ENCODE measurements at places on chromosomes 6 and 20. TPM values are rescaled to one million over a fixed set of nuclear protein-coding genes. Genes with fewer than 3 reads are reported as not detected.

DNA sequence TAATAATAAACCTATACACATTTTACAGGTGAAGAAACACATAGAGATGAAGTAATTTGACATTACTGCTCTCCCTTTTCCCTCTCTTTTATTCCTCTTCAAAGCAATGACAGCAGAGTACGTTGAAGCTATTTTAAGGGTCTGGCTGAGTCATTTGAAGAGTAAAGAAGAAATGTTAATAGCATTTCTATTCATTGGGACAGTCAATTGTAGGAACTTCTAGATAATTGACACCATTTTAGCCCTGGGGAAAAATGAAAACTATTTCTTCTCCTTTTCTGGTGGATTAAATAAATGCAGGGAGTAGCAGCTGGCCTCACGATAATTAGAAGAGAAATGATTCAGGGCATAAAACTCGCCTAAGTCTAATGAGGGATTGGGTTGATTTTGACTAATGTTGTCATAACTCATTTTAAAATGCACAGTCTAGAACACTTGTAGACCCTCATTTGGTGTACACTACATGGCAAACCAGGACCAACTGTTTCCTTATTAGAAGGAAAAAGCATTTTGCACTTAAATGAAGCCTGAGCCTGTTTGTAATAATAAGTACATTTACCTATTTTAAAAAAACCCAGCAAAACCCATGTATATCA lies 48.1 kb downstream of the RIPOR2 start:
- DNase-seq: no peak

DNA sequence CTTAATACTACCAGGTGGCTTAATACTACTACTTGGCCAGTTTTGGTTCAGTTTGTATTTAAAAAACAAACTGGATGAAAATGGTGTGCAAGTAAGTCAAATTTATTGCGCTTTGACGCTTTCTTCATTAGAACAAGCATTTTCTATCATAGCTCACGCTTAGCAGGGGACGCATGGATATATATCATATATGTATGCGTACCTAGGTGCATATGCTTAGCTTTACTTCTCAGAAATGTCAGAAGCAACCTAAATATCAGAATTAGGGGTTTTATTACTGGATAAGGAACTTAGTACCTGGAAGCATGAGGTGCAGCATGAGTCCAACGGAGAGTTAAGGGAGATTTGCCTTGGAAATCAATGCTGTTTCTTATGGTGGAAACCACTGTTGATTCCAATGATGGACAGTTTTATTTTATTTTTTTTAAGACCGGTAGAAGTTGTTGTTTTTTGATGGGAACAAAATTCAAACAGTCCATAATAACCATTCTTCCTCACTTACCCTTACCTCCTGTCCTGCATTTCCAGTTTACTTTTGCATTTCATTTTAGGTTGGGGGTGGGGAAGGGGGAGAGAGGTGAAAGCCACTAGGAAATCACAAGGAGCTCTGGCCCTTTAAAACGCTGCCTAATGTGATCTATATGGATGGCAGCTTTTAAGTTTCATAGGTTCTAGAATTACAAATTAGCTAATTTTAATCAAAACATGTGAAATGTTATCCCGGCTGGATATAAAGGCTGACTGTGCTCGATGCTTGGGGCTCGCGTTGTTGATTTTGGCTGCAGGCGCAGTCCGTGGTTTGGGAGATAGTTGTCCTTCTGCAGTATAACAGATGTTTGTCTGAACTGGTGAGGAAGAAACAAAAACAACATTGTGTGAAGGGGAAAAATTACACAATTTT lies 2.1 kb downstream of the SOBP start:
- peak; percentile 16 for DNase-seq

DNA sequence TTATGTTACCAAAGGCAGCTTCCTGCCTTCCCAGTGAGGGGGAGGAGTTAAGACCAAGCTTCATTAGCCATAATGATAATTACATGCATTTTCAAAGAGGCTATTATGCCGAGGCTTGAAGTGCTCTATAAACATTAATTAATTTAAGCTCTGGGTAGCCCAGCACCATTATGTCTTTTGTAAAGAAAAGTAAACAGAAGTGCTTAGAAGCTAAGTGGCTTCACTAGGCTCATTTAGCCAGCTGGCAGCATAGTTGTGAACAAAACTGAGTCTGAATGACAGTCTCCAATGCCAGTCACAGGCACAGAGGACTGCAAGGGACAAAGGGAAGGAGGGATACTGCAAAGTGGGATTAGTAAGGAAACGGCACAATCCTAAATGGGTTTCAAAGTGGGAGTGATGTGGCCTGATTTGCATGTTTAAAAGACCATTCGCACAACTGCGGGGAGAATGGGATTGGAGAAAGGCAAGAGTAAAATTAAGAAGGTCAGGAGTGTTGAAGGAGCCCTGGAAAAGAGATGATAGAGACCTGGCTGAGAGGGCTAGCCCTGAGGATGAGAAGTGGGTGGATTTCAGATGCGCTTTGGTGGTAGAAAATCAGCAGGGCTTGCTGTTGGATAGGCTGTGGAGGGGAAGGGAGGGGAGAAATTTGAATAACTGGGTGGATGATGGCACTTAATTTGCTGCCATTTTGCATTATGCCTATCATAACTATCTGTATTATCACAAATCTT lies 20.1 kb upstream of the ISM1 start:
- DNase-seq: no peak

DNA sequence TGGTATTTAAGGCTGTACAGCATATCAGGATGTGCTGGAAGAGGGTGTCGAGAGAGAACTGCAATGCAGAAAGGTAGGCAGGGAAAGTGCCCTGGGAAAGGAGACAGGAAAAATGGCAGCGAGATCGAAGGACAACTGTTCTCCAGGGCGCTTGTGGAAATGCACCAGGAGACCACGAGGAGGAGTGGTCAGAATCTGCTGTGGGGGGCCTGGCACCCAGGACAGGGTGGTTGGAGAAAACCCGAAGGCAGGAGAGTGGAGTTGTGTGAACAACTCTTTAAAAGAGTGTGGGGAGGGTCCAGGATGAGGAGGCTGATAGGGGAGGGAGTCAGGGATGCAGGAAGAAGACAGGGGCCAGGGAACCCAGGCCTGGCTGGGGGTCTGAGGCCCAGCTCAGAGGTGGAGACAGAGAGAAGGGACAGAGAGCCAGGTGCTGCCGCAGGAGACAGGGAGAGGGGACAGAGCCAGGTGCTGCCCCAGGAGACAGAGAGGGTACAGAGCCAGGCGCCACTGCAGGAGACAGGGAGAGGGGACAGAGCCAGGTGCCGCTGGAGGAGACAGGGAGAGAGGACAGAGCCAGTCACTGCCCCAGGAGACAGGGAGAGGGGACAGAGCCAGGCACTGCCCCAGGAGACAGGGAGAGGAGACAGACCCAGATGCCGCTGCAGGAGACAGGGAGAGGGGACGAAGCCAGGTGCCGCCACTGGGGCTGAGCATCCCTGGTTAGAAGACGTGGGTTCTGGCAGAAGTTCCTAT lies 9.3 kb downstream of the SLC22A1 start:
- DNase-seq: no peak

- DNase-seq: no peak
These were observed 10.6 kb downstream of the PDYN start for GRCh38 chr20:1983301-1983700.

DNA sequence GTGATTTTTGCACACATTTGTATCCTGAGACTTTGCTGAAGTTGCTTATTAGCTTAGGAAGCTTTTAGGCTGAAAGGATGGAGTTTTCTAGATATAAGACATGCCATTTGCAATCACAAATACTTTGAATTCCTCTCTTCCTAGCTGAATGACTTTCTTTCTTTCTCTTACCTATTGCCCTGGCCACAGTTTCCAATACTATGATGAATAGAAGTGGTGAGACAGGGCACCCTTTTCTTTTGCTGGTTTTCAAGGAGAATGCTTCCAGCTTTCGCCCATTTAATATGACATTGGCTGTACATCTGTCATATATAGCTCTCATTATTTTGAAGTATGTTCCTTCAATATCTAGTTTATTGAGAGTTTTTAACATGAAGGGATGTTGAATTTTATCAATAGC lies 409.6 kb upstream of the EPHA7 start:
- no peak for DNase-seq

- DNase-seq: peak; percentile 5
These were observed 134.5 kb downstream of the VEGFA start for GRCh38 chr6:43904311-43905123.

DNA sequence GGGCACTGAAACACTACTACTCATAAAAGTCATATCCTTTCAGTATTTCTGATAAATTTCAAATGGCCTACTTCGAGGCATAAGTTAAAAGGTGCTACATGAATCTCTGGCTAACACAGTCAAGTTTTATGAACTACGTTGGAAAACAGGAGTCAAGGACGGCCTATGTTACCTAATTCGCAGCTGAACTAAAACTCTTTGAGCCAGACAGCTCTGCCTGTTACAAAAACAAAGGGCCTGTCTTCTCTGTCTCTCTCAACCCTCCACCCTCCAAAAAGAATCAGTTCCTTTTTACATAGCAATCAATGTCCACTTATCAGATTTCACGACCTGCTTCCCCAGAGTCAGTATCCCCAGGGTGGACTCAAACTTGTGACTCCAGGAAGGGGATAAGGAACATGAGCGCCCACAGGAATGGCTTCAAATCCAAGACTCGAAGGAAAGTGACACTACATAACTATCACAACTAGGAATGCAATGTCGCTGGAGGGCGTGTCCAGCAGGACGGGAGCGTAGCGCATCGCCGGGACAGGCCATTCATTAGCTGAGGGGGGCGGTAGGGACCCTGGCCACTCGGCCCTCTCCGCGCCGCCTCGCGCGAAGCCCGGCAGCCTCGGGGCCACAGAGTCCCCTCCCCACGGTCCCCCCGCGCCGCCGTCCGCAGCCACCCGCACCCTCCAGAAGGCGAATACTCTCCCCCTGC lies 591 bp downstream of the IBTK start:
- DNase-seq: peak; percentile 78

- DNase-seq: no peak
These were observed 11.9 kb downstream of the KIF25 start for GRCh38 chr6:168009331-168009730.

DNA sequence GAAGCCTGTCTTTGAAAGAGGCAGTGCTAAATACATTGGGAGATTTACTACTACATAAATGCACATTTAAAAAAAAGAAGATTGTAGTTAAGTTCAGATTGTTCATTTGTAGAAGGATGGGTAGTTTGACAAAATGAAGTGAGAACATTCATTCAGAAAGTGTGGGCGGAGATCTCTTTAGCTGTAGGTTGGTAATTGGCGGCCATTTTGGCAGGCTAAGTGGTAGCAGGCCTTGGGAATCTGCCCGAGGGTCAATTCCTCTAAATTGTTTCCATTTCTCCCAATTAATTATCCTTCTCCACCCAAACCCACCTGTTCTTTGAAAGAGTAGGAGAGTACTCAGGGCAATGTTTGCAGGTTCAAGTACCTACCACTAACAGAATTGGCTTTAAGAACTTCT lies 17.9 kb downstream of the SOX4 start:
- DNase-seq: no peak

- DNase-seq: peak; percentile 59
These were observed 58.8 kb upstream of the CNKSR3 start for GRCh38 chr6:154569156-154569862.

DNA sequence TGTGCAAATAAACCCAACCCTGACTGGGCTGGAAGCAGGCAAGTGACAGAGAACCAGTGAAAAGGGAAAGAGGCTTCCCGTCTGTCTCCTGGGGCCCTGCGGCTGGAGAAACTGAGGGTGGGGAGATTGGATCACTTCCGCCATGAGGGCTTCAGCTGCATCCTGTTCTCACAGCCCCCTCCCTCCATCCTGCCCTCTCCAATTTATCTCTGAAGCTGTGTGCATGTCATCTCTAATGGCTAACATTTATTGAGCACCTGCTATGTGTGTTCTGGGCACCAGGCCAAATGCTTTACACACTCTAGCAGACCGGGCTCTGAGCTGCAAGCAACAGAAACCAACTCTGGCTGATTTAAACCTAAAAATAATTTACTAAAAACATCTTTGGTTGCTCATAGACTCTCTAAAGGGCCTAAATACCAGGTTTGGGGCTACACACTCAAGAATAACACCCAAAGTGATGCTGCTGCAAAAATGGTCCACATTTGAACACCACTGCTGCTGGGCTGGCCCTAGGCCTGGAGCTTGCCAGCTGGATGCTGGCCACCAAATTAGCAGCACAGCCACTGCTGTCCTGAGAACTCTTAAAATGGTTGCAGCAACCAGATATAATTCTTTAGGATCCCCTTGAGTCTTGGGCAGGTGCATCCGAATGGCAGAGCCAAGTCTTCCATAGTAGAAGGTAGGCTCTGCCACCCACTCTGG lies 123.6 kb upstream of the LRFN2 start:
- DNase-seq: peak; percentile 42

GRCh38 chr6:138800377-138801150 lies 4.7 kb downstream of the ECT2L start:
- DNase-seq: no peak

DNA sequence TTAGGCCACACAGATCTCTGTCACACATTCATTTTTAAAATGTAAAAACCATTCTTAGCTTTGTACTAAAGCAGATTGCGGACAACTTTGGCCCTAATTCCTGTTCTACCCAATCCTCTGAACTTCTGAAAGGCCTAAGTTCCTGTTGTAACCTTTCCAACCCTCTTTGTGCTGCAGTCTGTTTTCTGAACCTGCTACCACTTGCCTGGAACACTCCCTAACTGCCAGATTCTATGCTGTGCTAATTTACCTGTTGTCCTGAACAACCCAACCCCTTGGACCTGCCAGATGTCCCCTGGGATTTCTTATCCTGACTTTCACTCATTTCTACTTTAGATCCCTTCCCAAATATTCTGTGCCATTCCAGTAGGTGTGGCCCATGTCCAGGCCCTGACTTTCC lies 398.7 kb downstream of the ZFAND3 start:
- DNase-seq: no peak

- DNase-seq: no peak
These were observed 321.2 kb upstream of the ADGRB3 start for GRCh38 chr6:68313911-68314310.

GRCh38 chr20:59743767-59744485 lies 139.6 kb downstream of the PHACTR3 start:
- no peak for DNase-seq

DNA sequence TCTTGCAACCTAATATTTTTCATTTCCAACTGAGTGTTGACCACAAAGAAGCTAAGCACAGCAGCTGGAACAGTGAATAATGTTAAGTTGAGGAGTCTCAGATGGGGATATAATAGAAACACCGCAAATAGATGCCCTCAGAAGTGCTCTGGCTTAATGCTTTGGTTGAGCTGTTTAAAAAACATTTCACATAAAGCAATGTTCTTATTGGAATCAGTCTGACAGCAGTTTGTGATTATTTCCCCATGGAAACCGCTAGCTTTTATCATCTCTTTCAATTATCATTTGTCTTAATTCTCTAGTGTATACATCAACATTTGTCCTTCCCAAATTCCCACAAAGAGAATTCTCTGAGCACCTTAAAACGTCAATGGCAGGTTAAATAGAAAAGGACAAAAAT lies 30.8 kb downstream of the METTL24 start:
- DNase-seq: no peak

- DNase-seq: peak; percentile 46
These were observed 37.2 kb downstream of the GTF2H5 start for GRCh38 chr6:158205169-158205944.

SPATA25 gene
- 0.44 TPM for total RNA-seq

GTSF1L gene
- not detected for total RNA-seq

PPIL6 gene
- 0.60 TPM for total RNA-seq

TMEM14B gene
- total RNA-seq: 44.9 TPM

TCP11 gene
- not detected for total RNA-seq

STX11 gene
- 9.4 TPM for total RNA-seq

MOCS1 gene
- total RNA-seq: 8.1 TPM

RSPO3 gene
- not detected for total RNA-seq

SAMD5 gene
- 0.87 TPM for total RNA-seq

GGTLC1 gene
- total RNA-seq: not detected

HFE gene
- total RNA-seq: 1.7 TPM

KCNK5 gene
- not detected for total RNA-seq

Measured in lung microvascular endothelial cell (primary cell).